Activated CD8-positive, alpha-beta memory T cell treated with anti-CD3 and anti-CD28 coated beads for 1 hour (primary cell): ENCODE measurements at places on chromosomes 16 and 17.

- no peak for DNase-seq
Observed at GRCh38 chr17:82789051-82789592, 37.3 kb downstream of the TBCD start.

- DNase-seq: no peak
Observed at GRCh38 chr16:11045846-11046245, 101.5 kb downstream of the CLEC16A start.

- DNase-seq: no peak
Observed at GRCh38 chr17:8326511-8327302, 12.9 kb upstream of the ODF4 start.

DNA sequence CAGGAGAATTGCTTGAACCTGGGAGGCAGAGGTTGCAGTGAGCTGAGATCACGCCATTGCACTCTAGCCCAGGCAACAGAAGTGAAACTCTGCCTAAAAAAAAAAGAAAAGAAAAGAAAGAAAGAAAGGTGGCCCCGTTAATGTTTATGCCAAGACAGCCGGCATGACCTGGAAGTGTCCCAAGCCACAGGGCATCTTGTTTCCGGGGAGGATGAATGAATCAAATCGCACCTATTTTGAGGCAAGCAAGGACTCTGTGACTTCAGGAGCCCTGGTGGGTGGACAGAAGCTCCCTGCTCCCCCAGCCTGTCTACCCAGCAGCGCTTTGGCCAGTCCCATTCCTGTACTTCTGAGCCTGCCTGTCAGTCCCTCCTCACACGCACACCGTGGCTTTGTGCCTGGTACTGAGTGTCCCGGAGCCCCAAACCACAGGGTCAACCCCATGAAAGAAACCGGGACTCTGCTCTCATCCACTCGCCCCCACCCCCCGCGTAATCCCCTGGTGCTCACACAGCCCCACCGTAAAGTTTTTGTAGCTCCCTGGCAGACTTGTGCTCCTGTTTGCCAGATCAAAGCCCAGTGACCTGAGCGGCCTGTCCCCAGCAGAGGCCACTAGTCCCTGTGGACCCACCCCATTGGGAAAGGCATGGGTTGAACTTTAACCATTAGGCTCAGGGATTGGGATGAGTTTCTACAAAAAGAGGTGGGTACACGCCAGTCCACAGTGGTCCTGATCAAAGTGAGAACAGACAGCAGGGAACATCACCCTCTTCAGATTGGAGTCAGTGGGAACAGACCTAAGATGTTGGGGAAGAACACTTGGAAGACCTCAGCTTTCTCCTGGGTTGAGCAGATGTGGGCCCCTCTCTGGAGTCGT lies 19.3 kb downstream of the CD2BP2 start:
- DNase-seq: no peak

GRCh38 chr17:40556198-40556661 lies 9.0 kb downstream of the CCR7 start:
- no peak for DNase-seq
